Neuronal stem cell (in vitro differentiated cells): ENCODE measurements at places on chromosomes 7 and 10.

GRCh38 chr7:93310346-93310745 is 78.2 kb downstream of the VPS50 start:
- no peak for DNase-seq

GRCh38 chr10:124062390-124062789 is 31.0 kb downstream of the CHST15 start:
- DNase-seq: no peak

- no peak for DNase-seq
Observed at GRCh38 chr7:3861386-3861785, 560.3 kb downstream of the SDK1 start.

GRCh38 chr10:63703113-63703670 is 182.0 kb downstream of the REEP3 start:
- DNase-seq: no peak

DNA sequence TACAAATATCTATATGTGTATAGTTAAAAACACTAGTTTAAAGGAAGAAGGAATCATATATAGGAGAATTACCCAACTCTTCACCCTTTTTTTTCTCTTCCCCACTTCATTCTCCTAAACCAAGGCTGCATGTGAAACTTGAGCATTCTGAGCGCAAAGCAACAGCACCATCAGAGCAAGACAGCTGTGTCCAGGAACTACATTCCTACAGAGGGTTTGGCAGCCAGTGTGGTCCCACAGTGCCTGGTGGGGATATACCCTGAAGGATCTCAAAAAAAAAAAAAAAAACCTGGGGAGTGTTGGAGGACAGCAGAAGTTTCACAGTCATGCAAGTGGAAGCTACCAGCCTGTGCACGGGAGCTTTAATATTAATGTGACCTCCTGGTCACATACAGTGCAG is 310.4 kb downstream of the CTNNA3 start:
- no peak for DNase-seq

DNA sequence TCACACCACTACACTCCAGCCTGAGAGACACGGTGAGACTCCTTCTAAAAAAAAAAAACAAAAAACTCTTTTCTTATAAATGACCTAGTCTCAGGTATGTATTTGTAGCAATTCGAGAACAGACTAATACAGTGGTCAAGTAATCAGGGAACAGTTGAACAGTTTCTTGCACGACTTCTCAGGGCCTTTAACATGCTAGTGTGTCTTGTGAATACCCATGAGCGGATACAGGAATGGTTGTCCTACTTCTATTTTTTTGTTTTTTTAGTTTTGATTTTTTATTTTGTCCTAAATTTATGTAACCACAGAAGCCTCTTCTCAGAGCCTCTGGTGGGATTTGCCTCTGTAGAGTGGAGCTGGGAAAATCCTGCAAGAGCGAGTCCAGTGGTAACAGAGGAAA is 71.0 kb upstream of the NANOS1 start:
- DNase-seq: no peak

- no peak for DNase-seq
Observed at GRCh38 chr10:9437131-9437530, 1382.6 kb downstream of the GATA3 start.

- no peak for DNase-seq
Observed at GRCh38 chr7:44093102-44093641, 10.8 kb upstream of the POLM start.
